ENCODE measurements at places on chromosomes 6 and 20. TPM values are rescaled to one million over a fixed set of nuclear protein-coding genes. Genes with fewer than 3 reads are reported as not detected.

The HLA-DRA gene
- total RNA-seq: 19.5 TPM

The CRISP3 gene
- 19.1 TPM for total RNA-seq

The KCNK16 gene
- not detected for total RNA-seq

The E2F3 gene
- 4.7 TPM for total RNA-seq

The KCNQ5 gene
- not detected for total RNA-seq

The ASXL1 gene
- total RNA-seq: 62.2 TPM

Measured in ovary (tissue), 10 donors.